ENCODE measurements at places on chromosomes 2 and 18.

GRCh38 chr18:42548493-42548892 is 567.0 kb downstream of the RIT2 start:
- DNase-seq = no peak

GRCh38 chr2:58764338-58765104 is 523.4 kb upstream of the FANCL start:
- no peak for DNase-seq

GRCh38 chr2:46225730-46226129 is 71.5 kb upstream of the EPAS1 start:
- no peak for DNase-seq

GRCh38 chr2:111670776-111671175 is 213.2 kb downstream of the ANAPC1 start:
- no peak for DNase-seq

- DNase-seq = no peak
Observed at GRCh38 chr2:188978291-188979081, 4.3 kb downstream of the COL3A1 start.

- no peak for DNase-seq
Observed at GRCh38 chr2:71337776-71338175, 6.2 kb downstream of the ZNF638 start.

- no peak for DNase-seq
Observed at GRCh38 chr2:207744451-207744850, 25.3 kb downstream of the FZD5 start.

- no peak for DNase-seq
Observed at GRCh38 chr18:63700501-63700900, 2.3 kb upstream of the SERPINB11 start.

- no peak for DNase-seq
Observed at GRCh38 chr2:218889937-218890336, 9.3 kb downstream of the WNT10A start.

DNA sequence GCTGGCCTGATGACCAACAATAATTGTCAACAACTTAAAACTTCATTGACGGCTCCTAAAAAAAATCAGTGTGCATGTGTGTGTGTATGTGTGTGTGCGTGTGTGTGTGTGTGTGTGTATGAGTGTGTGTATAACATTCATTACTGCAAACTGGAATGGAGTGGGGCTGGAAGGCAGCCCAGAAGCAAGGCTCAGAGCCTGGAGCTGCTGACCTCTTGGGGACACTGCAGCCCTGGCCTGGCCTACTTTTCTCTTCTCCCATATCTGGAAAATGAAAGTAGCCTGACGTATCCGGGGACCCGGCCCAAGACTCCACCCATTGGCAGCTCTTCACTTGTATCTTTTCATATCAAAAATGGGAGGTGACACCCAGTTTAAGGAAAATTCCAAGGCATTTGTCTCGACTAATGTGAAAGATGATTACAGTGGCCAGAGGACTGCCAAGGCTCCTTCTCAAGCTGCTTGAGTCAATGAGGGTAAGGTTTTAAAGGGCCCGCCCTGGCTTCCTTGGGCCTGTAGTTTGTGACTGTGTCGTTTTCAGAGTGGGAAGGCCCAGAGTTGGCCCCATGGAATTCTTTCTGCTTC is 72.4 kb upstream of the IL1R1 start:
- no peak for DNase-seq

- no peak for DNase-seq
Observed at GRCh38 chr18:39489431-39489830, 1923.8 kb upstream of the CELF4 start.

GRCh38 chr2:141923657-141924056 is 207.2 kb downstream of the LRP1B start:
- no peak for DNase-seq

- DNase-seq = no peak
Observed at GRCh38 chr2:11405599-11406266, 60.2 kb downstream of the E2F6 start.

- no peak for DNase-seq
Observed at GRCh38 chr2:207337234-207338219, 171.8 kb upstream of the KLF7 start.

- no peak for DNase-seq
Observed at GRCh38 chr2:119106301-119106897, 52.2 kb downstream of the C1QL2 start.

All from activated T-cell treated with anti-CD3 and anti-CD28 coated beads for 24 hours (primary cell).